ENCODE measurements at places on chromosomes 11 and 22. TPM values are rescaled to one million over a fixed set of nuclear protein-coding genes. Genes with fewer than 3 reads are reported as not detected.

C11orf42 gene
- total RNA-seq: not detected

NTM gene
- total RNA-seq: 3.4 TPM

PHRF1 gene
- 20.9 TPM for total RNA-seq

PTPMT1 gene
- 18.7 TPM for total RNA-seq

NRGN gene
- total RNA-seq: 6.4 TPM

CELSR1 gene
- total RNA-seq: 13.3 TPM

ANO5 gene
- total RNA-seq: 58.4 TPM

GRCh38 chr22:47292546-47293320 is 530.3 kb downstream of the TBC1D22A start:
- peak; percentile 49 for DNase-seq

- DNase-seq: no peak
Measured at GRCh38 chr11:87374038-87374807, 336.5 kb downstream of the TMEM135 start.

DNA sequence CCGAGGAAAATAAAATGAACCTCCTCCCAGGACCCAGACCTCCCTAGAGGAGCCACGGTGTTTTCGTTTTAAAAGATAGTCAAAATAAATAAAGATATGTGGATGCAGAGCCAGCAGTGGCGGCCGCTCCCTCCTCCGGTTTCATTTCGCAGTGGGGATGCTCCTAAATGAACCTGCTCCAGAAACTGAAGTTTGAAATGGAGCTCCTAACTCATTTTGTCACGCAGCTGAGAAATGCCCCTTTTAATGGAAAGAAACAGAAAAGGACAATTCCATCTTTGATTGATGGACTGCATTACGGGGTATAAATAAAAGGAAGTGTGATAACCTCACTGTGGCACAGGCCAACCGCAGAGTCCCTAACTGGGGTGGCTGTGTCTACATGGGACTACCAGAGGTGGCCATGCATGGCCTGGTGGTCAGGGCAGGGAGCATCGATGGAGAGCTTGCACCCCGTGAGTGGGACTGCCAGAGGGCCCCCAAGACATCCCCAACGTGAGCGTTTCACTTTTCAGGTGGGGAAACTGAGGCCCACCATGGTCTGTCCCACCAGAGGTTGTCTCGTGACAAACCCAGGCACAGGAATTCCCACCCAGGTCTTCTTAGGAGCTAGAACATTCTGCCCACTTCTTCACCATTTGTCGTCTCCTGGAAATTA is 426.6 kb downstream of the BRD1 start:
- DNase-seq: peak; percentile 62

DNA sequence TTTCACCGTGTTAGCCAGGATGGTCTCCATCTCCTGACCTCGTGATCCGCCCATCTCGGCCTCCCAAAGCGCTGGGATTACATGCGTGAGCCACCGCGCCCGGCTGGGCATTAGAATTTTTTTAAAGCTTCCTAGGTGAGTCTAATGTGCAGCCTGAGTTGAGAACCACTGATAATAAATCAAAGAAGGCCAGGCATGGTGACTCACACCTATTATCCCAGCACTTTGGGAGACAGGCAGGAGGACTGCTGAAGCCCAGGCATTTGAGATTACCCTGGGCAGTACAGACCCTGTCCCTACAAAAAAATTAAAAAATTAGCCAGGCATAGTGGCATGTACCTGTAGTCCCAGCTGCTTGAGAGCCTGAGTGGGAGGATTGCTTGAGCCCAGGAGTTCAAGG is 13.7 kb downstream of the MEI1 start:
- DNase-seq: no peak

- DNase-seq: no peak
Measured at GRCh38 chr22:45478108-45478771, 24.4 kb upstream of the FBLN1 start.

DNA sequence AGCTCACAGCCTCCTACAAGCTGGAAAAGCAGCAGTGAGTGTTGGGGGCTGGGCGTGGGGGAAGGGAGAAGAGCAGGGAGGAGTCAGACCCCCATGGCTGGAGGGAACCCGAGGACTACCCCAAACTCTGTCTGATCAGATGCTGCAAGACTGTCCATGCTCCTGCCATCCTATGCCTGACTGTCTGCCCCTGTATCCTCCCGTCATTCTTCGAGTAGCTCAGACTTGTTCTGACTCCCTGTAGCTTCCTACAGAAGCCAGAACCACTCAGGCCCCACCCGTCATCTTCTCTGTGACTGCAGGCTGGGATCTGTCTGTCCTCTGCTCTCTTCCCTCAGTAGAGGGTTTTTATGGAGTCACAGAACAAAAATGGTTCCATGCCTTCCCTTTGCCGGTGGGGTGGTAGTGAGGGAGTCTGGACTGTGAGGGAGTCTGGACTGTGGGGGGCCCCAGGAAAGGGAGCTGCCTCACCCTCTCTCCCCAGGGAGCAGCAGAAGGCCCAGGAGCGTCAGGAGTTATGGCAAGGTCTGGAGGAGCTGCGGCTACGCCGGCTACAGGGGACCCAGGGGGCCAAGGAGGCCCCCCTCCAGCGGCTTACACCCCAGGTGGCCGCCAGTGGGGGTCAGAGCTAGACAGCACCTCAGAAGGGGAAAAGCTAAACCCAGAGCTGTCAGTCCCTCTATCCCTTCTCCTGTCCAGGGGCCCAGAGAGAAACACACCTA is 2.3 kb downstream of the GPHA2 start:
- no peak for DNase-seq

DNA sequence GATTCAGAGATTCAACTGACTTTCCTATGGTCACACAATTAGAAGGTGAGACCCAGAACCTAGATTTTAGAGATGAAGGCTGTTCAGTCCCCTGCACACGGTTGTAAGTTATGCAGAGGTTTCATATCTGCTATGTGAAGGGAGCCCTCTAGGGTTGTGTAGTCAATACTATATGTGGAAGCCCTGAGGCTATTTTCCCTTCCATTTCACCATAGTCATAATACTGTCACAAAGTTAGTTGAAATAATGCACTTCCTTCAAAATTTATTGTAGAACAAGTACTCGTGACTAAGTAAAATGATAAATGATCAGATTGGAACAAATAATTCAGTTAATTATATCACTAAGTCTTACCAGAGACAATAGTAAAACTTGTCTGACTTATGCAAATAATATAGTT is 48.8 kb downstream of the ENDOD1 start:
- DNase-seq: no peak

- DNase-seq: no peak
Measured at GRCh38 chr11:61892085-61892370, 683 bp upstream of the FADS3 start.

- DNase-seq: no peak
Measured at GRCh38 chr22:19761725-19762567, 1.4 kb downstream of the TBX1 start.

- peak; percentile 89 for DNase-seq
Measured at GRCh38 chr22:31046539-31047226, 34.4 kb upstream of the SMTN start.

DNA sequence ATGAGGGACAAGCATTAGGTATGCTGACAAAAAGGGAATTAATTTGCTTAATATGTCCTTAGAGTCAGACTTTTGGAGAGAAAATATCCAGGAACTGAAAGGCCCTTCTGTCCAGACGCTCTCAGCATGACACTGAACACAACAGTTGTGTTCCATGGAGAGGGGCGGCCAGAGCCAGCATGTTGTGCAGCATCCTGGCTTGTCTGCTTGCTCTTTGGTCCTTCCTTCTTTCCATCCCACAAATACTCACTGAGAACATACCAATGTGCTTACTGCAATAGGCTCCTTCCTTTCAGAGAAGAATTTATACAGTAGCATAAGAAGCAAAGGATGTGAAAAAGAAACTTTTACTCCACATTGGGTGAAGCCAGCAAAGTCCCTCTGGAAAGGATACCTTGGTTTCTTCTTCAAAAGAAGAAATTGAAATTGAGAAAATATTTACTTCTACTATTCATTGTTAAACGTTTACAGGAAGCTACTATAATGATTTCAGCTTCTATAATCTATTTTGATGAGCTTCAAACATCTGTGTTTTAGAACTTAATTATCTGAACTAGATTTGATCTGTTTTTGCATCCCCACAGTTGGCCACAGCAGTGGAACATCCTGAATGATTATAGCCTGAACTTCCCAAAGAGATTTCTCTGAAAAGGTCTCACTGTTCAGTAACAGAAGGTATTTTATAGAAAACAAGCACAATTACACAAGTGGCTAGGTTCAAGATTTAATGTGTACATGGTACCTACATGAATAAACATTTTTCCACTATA is 304.1 kb upstream of the PITPNB start:
- DNase-seq: no peak

DNA sequence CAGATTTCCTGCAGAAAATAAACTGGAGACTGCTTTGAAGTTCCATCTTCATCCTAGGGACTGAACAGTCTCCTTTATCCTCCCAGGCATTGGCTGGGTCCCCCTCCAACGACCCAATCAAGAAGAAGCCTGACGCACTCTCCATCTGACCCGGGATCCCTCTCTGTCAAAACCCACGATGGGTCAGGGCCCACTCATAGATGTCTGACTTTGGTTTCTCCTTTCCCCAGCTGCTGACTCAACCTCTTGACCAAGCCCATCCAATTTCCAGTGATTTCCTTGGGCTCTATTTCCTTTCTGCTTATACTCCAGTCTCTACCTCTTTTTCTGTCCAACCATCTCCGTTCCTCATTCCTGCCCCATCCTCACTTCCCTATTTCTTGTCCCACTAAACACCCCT is 189.7 kb downstream of the MIAT start:
- DNase-seq: no peak

- no peak for DNase-seq
Measured at GRCh38 chr11:132848336-132848735, 684.0 kb downstream of the OPCML start.

DNA sequence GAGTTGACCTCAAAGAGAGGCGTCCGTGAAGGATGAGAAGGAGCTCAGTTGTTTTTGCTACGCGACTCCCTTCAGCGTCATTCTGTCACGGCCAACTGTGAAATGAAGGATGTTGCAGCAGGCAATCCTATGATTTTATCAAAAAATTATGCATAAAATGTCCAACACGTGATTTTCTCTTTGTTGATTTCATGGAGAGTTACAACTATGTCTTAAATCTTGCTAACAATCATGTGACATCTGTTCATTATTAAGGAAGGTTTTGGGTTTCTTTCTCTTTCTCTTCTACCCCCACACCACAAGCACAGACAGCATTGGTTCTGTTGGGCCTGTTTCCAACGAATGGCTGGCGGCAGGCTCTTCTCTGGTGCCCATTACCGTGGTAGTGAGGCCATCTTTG is 3.7 kb downstream of the KRTAP5-4 start:
- DNase-seq: no peak

- peak; percentile 90 for DNase-seq
Measured at GRCh38 chr22:29306835-29307595, 565 bp downstream of the GAS2L1 start.

DNA sequence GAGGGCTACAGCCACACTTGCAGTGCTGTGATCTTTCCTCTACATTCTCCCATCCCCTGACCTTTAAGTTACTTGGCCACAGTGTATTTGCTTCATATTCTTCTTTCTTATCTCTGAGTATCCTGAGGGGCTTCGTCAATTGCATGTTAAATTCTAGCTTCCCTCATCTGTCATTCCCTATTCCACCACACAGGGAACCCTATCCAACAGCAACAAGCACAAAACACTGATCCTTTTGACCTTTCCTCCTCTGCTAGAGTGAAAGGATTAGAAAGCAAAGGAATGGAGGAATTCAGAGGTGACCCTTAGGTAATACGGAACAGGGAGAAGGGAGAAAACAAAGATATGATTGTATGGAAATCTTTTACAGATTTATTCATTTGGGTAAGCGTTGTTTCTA is 1061.7 kb upstream of the TENM4 start:
- no peak for DNase-seq

- DNase-seq: no peak
Measured at GRCh38 chr11:120878781-120879180, 145.1 kb upstream of the TBCEL start.

DNA sequence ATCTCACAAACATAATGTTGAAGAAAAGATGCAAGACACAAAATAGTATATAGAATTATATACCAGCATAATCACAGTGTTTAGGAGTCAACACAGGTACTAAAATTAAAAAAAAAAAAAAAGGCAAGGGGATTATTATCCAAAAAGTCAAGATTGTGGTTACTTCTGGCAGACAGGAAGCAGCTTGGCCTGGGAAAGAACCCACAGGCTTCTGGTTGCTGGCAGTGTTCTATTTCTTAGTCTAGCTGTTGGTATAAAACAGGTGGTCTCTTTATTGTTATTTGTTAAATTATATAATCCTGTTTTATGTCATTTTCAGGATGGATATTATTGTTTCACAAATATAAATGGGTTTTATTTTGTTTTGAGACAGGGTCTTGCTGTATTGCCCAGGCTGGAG is 54.0 kb downstream of the C11orf58 start:
- DNase-seq: no peak

- peak; percentile 56 for DNase-seq
Measured at GRCh38 chr22:50027639-50028537, 15.3 kb upstream of the IL17REL start.

- no peak for DNase-seq
Measured at GRCh38 chr11:130029137-130029536, 26.5 kb upstream of the PRDM10 start.

- no peak for DNase-seq
Measured at GRCh38 chr11:63889344-63889743, 27.6 kb downstream of the RCOR2 start.

GRCh38 chr11:116488836-116489389 is 283.9 kb downstream of the BUD13 start:
- DNase-seq: peak; percentile 58

DNA sequence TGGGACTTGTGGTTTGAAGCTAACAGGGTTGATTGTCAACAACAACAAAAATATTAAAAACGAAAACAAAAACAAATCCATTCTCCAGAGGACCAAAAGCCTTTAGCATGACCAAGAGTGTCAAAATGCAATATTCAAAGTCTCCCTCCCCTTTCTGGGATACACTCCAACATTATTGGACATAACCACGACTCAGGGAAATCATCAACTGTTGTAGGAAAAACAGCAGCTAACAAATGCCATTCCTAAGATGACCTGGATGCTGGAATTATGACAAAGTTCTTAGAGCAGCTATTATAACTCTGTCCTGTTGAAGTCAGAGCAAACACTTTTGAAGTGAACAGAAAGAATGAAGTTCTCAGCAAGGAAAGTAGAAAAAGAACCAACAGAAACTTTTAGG is 143.0 kb downstream of the TMEM135 start:
- DNase-seq: no peak

GRCh38 chr11:26717771-26718170 is 4.1 kb downstream of the SLC5A12 start:
- DNase-seq: no peak

DNA sequence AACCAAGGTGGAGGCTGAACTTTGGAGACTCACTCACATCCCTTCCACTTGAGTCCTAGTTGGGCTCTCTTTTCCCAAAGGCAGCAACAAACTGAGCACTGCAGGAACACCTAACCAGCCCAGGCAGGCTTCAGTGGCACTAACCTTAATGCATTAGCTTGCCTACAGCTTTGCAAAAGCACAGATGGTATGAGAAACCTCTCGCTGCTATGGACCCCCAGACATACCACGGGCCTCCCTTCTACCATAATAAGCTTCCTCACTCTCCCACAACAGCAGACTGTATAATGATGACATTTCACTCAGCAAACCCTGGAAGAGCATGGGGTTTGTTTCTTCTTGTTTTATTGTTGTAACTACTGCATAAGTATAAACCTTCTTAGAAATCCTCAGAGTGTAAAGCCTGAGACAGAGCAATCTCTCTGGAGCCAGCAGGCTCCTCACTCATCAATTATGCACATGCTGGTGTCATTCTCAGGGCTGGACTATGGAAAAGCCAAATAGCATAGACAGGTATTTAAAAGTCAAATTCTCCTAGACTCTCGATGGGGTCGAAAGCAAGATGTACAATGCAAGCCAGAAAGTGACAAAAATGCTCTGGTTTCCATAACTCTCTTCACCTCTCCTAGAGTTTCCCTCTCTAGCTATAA is 167.6 kb downstream of the NXPE2 start:
- no peak for DNase-seq

Data from cardiac septum (tissue), 1 donor.